ENCODE measurements at places on chromosomes 7 and 10.

- DNase-seq = no peak
These were observed 199.9 kb downstream of the KLF6 start for GRCh38 chr10:3584926-3585784.

DNA sequence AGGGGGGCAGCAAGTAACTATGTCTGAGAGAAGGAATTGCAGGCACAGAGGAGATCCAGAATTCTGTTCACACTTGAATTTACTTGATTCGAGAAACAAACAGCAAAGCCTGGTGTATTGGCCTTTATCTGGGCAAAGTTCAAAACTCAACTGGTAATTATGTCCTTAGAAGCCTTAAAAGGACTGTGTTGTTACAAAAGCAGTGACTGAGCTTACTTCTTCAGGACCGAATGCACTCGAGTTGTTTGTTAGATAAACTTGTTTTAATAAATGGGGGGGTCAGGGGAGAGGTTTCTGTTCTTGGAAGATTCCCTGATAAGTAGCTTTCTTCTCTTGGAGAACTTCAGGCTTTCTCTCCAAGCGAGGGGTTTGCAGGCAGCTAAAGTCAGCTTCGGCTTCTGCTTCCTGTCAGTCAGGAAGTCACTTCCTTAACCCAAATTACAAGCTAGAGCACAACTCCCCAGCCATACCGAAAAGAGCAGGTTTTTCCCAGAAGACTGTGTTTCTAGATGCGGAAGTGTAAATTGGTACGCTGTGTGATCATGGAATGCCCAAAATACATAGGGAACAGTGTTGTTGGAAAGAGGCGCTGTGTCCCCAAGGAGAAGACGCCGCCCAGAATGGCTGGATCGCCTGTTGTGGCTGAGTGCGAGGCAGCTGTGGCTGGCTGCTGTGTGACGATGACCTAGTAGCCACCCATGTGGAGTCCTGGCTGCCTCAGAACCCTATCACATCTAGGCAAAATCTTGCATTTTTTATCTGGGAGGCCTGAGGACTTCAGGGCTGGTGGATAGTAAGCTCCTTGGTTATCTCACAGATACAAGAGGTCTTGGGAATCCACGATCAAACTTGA lies 110.4 kb downstream of the TCF7L2 start:
- DNase-seq = no peak

DNA sequence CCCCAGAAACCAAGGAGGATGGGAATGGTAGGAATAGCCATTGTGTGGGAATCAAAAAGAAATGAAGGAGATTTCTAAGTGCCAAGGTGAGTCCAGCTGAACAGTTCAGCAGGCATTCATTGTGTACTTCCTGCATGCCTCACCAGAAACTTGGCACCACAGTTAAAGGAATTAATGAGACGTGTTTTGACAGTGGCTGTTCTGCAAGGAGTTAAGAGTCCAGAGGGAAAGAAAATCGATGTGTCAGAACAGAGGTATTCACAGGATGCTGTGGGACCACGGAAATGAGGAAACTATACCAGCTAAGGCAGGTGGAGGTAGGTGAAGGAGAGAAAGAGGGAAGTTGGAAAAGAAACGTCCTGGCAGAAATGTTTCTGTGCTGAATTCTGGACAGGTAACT lies 78.1 kb downstream of the PRKCQ start:
- DNase-seq = no peak

DNA sequence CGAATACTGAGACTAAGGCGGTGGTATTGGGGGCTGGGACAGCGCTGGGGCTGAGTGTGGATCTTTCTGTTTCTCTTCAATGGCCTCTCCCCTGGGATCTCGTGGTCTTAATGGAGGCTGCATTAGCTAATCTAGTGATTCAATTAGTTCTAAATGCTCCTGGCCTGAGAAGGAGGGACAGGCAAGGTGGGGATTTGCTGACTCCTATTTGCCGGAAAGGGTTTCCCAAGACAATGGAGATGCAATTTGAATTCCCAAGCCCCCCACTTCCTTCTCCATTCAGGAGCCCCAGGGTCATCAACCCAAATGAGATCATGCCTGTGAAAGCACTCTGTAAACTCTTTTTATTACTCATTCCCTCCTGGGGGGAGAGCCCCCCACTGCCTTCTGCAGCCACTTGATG lies 111.7 kb upstream of the PLXNA4 start:
- no peak for DNase-seq

- no peak for DNase-seq
These were observed 52.4 kb upstream of the TMEM140 start for GRCh38 chr7:135095450-135095849.
